H9 (cell line): ENCODE measurements at places on chromosomes 4 and X.

DNA sequence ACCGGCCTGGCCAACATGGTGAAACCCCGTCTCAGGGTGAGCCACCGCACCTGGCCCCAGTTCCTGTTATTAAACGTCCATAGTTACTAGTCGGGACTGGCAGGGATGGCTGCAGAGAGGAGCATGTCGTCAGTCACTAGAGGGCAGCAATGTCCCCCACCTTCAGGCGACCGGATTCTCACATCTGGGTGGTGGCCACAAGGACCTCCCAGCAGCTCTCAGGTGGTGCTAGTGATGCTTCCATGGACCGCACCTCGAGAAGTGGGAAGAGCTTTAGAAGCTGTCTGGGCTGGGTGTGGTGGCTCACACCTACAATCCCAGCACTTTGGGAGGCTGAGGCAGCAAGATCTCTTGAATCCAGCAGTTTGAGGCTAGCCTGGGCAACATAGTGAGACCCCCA, 13.3 kb upstream of the IL3RA start:
- DNase-seq: peak; percentile 90

- DNase-seq: no peak
These were observed 7.5 kb downstream of the IL13RA1 start for GRCh38 chrX:118734909-118735308.

GRCh38 chr4:78410676-78411075, 140.9 kb upstream of the ANXA3 start:
- no peak for DNase-seq

DNA sequence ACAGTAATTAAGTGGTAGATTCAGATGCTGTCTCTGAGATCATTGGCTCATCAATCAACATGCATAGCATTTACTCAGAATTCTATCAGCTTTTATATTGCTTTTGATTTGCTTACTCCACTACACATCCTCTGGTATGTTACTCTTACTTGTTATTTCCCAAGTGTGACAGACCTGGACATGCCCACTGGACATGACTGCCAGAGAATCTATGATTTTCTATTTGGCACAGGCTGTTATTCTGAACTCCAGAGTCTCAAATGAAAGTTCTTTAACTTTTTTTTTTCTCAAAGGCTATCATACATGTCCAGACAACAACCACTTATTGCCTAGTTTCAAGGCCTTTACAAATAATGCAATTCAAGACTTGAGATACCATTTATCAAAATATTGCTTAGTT, 116.1 kb upstream of the ARHGAP24 start:
- no peak for DNase-seq

DNA sequence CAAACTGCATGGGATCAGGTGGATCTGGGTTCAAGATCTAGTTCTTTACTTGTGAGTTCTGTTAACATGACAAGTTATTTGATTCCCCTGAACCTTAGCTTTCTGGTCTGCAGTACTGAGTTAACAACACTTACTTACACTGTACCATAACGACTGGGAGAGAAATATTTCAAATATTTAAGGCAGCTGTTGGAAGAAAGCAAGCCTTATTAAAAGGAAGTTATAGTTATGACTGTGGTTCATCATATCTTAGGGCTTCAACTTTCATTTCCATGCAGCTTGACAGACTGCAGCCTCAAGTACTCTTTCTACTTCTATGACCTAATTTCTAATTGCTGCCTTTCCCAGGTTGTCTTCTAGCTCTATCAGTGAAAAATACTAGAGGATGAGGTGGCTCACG, 40.0 kb upstream of the PDGFRA start:
- DNase-seq: no peak

DNA sequence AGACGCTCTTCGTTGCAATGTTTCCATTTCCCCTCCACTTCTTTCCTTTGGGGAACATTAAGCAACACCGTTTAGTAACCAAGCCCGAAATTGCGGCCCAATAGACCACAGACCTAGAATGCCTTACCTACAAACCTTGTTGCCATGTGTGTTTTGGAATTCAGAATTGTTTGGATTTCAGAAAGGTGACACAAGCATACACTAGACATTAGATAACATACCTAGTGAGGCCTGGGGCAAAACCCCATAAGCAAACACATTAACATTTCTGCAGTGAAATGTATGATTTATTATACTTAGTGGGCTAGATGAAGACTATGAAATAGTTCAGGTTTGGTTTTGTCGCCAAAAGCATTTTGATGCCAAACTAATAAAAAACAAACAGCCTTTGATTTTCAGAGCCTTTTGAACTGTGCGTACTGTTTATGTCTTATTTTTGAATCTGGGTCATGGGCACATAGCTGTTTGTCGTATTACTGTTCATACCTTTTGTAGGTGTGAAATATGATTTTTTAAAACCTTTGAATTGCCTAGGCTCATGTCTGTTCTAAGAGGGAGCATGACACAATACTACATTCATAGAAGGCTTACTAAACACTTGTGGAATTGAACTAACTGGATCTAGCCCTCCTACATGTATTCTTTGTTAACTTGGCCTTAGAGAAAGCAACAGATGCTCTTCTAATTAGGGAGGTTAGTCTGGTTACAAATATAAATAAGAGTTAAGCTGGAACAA, 88.6 kb upstream of the TMEM164 start:
- no peak for DNase-seq

DNA sequence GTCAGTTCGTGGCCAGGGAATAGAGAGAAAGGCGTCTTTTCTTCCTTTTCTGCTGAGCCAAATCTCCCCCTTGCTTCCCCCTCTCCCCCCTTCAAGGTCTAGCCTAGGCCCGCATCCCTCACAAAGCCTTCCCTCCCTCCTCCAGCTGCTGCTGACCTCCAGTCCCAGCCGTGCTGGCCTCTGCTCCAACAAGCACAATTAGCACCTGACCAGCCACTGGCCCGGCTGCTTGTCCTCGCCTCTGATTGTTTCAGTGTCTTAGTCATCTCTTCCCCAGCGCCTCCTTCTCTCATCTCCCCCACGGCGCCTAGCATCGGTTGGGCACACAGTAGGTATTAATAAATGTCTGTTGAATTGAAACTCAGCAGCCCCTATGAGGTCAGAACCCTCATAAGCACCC, 4.2 kb downstream of the ELF4 start:
- DNase-seq: no peak

DNA sequence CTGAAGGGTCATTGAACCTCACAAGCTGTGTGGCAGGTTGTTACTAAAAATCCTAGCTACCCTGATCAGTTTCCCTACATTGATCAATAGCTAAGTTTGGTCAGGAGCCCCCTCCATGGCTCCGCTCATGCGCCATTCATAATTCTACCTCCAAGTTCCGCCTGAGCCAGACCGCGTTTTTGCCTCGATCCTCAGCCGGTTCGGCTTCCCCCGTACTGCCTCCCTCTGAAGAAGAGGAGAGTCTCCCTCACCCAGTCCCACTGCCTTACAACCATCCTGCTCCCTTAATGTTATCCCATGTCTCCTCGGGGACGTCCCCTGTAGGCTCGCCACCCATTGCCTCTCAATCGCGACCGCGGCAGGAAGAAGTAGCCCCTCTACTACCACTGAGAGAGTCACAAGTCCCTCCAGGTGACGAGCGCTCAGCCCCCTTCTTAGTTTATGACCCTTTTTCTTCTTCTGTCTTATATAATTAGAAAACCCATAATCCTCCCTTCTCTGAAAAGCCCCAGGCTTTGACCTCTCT, 158.2 kb downstream of the DEFB131A start:
- no peak for DNase-seq

- DNase-seq: no peak
These were observed 136.3 kb upstream of the TECRL start for GRCh38 chr4:64545593-64545992.

GRCh38 chr4:180953572-180953971, 1289.6 kb upstream of the TENM3 start:
- peak; percentile 45 for DNase-seq

DNA sequence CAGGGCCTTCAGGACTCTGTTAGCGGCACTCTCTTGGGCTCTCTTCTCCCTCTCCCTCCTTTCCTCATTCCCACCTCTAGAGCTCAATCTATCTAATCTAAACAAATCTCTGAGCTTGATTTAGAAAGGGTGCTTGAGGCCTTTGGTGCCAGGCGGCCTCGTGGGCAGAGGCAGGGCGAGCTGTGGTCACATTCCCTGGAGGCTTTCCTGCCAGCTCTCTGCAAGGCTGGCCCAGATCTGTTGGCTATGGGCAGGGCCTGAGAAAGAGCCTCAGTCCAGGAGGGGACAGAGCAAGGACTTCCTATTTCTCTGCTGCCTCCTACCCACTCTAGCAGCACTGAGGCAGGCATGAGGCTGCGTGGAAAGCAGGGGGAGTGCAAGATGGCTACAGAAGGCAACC, 38.6 kb downstream of the PJA1 start:
- no peak for DNase-seq

DNA sequence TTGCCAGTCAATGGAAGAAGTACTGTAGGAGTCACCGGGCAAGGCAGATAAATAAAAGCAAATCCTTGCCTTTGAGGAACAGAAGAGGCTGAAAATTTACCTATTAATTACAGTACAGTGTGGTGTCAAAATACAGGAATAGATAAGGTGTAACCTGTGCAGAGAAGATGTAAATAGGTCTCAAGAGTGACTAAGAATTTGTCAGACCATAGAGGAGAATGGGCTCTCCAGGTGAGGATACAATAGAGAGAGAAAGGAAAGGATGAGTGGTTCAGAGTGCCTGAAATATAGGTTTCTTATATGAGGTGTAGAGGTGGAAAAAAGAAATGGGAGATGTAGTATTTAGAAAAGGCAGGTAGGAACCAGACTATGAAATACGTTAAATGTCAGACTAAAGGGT, 801 bp upstream of the ZC4H2 start:
- DNase-seq: no peak

- no peak for DNase-seq
These were observed 106.4 kb upstream of the NWD2 start for GRCh38 chr4:37138019-37138653.

- no peak for DNase-seq
These were observed 276.0 kb downstream of the FBXW7 start for GRCh38 chr4:152259866-152260265.

GRCh38 chr4:132683957-132684356, 465.1 kb upstream of the PCDH10 start:
- no peak for DNase-seq

DNA sequence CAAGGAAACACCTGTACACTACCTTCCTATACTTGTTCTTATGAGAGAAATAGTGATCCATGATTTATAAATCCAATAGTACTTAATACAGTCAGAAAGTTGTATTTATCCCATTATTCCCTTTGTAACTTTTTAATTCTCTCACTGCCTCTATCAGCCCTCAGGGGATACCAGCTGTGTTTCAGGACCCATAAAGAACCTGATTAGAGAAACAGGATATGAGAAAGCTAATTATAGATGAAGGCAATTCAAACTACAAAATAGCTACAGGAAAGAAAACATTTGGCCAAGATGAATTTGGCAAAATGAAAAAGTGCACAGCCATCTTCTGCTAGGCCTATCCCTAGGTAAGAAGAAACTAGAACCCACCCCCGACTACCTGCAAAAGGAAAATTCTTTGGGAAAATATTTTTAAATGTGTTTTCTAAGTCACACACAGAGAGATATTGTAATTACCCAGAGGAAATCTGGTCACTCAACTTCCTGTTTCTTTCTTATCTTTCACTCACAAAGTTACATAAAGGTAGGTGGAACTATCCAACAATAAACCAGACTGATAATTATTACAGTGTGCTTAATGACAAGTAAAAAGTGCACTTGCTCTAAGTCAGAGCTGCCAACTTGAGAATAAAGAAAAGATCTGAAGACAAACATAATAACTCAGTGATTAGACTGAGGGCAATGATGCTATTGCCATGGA, 836.5 kb upstream of the HTR2C start:
- DNase-seq: no peak

DNA sequence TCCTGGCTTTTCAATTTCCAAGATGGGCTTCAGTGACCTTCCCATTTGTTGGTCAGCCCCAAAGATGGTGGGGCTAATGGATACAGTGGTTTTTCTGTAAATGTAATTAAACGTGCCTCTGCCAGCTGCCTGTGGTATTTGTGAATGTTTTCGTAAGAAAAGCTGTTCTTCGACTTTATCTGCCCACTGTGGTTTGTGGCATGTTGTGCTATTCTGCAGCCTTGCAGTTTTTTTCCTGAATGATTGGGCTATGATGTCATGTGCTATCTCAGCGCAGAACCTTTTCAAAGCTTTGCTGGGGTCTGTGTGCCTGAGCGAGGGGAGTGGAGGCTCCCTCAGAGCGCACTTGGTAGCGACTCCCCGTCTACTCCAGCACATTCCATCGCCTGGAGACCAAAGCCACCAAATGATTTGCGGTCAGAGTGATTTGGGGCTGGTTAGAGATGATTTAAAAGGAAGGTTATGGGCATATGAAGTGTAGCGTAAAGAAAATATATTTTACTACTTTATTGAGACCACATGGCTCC, 137.5 kb downstream of the PALLD start:
- no peak for DNase-seq

- DNase-seq: peak; percentile 53
These were observed 330.5 kb downstream of the HNRNPD start for GRCh38 chr4:82043081-82043808.
